ENCODE measurements at places on chromosomes 1 and 21. TPM values are rescaled to one million over a fixed set of nuclear protein-coding genes. Genes with fewer than 3 reads are reported as not detected.

Gene RAD54L
- total RNA-seq = 11.8 TPM

Gene BLZF1
- total RNA-seq = 15.2 TPM

Gene SPRR4
- not detected for total RNA-seq

Gene VSIG8
- not detected for total RNA-seq

Gene WNT9A
- total RNA-seq = 8.7 TPM

Gene JTB
- 169 TPM for total RNA-seq

Gene CELA2B
- total RNA-seq = 0.29 TPM
